NCI-H748 treated with DMSO at 0.1 percent for 48 hours (cell line): ENCODE measurements at places on chromosomes 4 and X.

DNA sequence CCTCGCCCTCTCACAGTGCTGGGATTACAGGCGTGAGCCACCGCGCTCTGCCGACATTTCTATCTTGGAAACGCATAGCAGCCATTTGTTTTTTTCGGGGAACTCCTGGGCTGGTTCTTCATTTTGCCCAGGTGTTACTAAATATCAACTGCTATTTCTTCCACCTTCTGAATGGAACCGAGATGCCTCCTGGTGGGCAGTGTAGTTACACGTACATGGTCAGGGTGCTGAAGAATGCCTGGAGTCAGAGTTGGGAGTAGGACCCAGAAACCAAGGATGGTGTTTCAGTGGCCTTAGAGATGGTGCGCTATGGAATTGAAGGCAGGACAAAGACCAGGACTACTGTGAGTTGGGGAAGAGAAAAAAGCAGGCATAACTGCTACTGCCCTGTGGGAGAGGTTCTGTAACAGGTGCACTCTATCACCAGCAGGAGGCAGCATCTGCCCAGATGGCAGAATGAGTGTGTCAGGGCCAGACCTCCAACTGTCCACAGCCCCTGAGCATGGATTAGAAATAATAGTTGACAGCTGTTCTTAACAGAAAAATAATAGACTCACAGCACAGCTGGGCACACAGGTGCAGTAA lies 81.7 kb downstream of the ZC4H2 start:
- no peak for DNase-seq

GRCh38 chr4:3044870-3045819 lies 29.2 kb downstream of the HTT-AS start:
- no peak for DNase-seq

- no peak for DNase-seq
Observed at GRCh38 chr4:152537881-152538280, 2.0 kb upstream of the FBXW7 start.

- no peak for DNase-seq
Observed at GRCh38 chrX:13099121-13099520, 54.7 kb upstream of the FAM9C start.

GRCh38 chr4:77715414-77716290 lies 103.5 kb downstream of the CNOT6L start:
- no peak for DNase-seq

- DNase-seq, result no peak
Observed at GRCh38 chr4:33941854-33942253, 2302.5 kb downstream of the ARAP2 start.
